ENCODE measurements at places on chromosomes 1 and 21. TPM values are rescaled to one million over a fixed set of nuclear protein-coding genes. Genes with fewer than 3 reads are reported as not detected.

PM20D1 gene
- total RNA-seq: not detected

ACOT11 gene
- total RNA-seq: 2.1 TPM

FCRLB gene
- total RNA-seq: 1.6 TPM

CR1L gene
- not detected for total RNA-seq

TATDN3 gene
- total RNA-seq: 12.7 TPM

NECTIN4 gene
- total RNA-seq: 2.2 TPM

ITLN1 gene
- total RNA-seq: not detected

IL22RA1 gene
- 7.3 TPM for total RNA-seq

OR6N1 gene
- total RNA-seq: not detected

LCE1E gene
- not detected for total RNA-seq

MTARC1 gene
- total RNA-seq: 9.4 TPM

KRTAP26-1 gene
- not detected for total RNA-seq

MPL gene
- total RNA-seq: 0.22 TPM

TEX38 gene
- not detected for total RNA-seq

LAX1 gene
- not detected for total RNA-seq

CADM3 gene
- 0.10 TPM for total RNA-seq

CLEC20A gene
- not detected for total RNA-seq

GJB5 gene
- total RNA-seq: 0.15 TPM

ZNF593OS gene
- 0.25 TPM for total RNA-seq

C1orf210 gene
- total RNA-seq: not detected

RGS8 gene
- not detected for total RNA-seq

MTMR11 gene
- total RNA-seq: 7.1 TPM

AQP10 gene
- total RNA-seq: not detected

MYBPH gene
- not detected for total RNA-seq

CLDN17 gene
- not detected for total RNA-seq

PRKAA2 gene
- 2.1 TPM for total RNA-seq

HSD3B1 gene
- total RNA-seq: not detected

ZNF695 gene
- 2.5 TPM for total RNA-seq

C1orf87 gene
- not detected for total RNA-seq

BLACAT1 gene
- total RNA-seq: not detected

THEM5 gene
- total RNA-seq: not detected

CD84 gene
- not detected for total RNA-seq

B3GALT2 gene
- not detected for total RNA-seq

MYOM3 gene
- total RNA-seq: 6.7 TPM

TADA1 gene
- total RNA-seq: 10.3 TPM

HSPA6 gene
- 1.4 TPM for total RNA-seq

NLRP3 gene
- not detected for total RNA-seq

FCRL4 gene
- total RNA-seq: not detected

MSH4 gene
- total RNA-seq: not detected

RNF11 gene
- total RNA-seq: 32.3 TPM

WNT3A gene
- not detected for total RNA-seq

FRRS1 gene
- 2.2 TPM for total RNA-seq

CD48 gene
- total RNA-seq: not detected

FAM72D gene
- total RNA-seq: 4.9 TPM

CD34 gene
- total RNA-seq: not detected

PRRX1 gene
- not detected for total RNA-seq

CNKSR1 gene
- 0.31 TPM for total RNA-seq

PCP4L1 gene
- 0.12 TPM for total RNA-seq

FAM151A gene
- total RNA-seq: 0.29 TPM

PLD5 gene
- 2.0 TPM for total RNA-seq

TMEM79 gene
- total RNA-seq: 7.5 TPM

Data from A549 treated with Hydrocortisone at 1 μM for 4 hours (cell line).